ENCODE measurements at places on chromosomes 11 and 22. TPM values are rescaled to one million over a fixed set of nuclear protein-coding genes. Genes with fewer than 3 reads are reported as not detected.
A peak's percentile ranks its signal among the peaks of the same experiment; 100 is the strongest.

Gene ACRV1
- total RNA-seq = not detected

Gene EMID1
- total RNA-seq = 2.9 TPM

Gene TMEM132A
- 99.5 TPM for total RNA-seq

DNA sequence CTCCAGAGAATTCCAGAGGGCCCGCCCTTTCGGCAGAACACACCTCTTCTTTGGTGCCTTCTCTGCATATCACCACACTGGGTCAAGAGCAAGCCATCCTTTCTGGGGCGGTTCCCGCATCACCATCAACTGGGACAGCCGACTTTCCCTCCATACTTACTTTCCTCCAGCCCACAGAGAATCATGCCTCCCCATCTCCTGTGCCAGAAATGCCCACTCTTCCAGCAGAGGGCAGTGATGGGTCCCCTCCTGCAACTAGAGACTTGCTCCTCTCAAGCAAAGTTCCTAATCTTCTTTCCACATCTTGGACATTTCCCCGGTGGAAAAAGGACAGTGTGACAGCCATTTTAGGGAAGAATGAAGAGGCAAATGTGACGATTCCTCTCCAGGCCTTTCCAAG lies 157.7 kb downstream of the C11orf91 start:
- peak; percentile 80 for DNase-seq

DNA sequence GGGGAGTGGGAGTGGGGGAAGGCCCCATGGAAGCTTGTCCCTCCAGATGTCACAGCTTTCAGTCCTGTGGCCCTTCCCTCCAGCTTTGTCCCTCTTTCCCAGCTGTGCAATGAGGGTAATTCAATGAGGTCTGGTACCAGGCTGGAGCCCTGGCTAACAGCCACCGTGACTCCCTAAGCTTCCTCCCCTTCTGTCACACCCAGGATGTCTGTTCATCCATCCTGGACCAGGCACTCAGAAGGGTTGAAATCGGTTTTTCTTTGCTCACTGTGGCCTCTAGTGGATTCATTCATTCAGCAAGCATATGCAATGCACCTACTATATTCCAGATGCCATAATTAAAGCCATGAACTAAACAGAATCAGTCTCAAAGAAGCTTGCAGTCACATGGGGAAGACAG lies 38.7 kb downstream of the SYT13 start:
- no peak for DNase-seq
